ENCODE measurements at places on chromosomes 3 and 15.

DNA sequence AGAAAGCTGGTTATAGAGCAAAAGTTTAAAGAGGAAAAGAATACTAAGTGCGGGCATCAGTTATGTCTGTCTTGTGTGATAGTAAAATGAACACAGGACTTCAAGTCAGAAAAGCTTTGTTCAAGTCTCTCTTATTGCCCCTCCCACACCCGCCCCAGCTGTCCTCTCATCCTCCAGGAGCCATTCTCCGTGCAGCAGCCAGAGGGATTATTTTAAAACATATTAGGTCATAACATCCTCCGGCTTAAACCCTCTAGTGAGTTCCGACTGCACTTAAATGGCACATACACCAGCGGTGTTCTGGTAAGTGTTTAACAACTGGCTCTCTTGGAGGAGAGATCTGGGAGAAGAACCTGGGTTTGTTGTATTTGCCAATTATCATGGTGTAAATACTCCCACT is 104.8 kb upstream of the TNFAIP8L3 start:
- no peak overlapping the region for H3K27ac ChIP-seq
- peaks cover 28% of the 10 kb centered on the region for H3K27me3 ChIP-seq
- no peak for DNase-seq
- no peaks in the 10 kb centered on the region for H3K4me1 ChIP-seq
- no peaks in the 10 kb centered on the region for H3K36me3 ChIP-seq

GRCh38 chr3:135528413-135529015 is 437.0 kb upstream of the PPP2R3A start:
- no peaks in the 10 kb centered on the region for H3K4me1 ChIP-seq
- DNase-seq = no peak
- H3K36me3 ChIP-seq = no peaks in the 10 kb centered on the region
- no peak overlapping the region for H3K27ac ChIP-seq
- no peaks in the 10 kb centered on the region for H3K27me3 ChIP-seq

DNA sequence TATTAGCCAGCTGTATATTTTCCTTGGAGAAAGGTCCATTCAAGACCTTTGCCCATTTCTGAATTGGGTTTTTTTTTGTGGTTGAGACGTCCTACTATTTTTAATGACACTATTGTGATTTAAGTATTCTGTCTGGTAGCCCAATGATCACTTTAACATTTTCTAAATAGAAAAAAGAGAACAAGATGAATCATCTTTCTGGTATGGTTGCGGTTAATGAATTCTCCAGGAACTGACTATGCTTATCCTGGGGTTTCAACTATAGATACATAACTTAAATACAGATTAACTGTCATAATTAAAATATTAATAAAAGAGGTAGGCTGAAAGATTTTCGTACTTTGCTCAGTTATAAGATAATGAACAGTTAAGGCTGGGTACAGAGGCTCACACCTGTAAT is 51.9 kb downstream of the PBRM1 start:
- DNase-seq = no peak
- no peak overlapping the region for H3K27ac ChIP-seq
- H3K27me3 ChIP-seq = no peaks in the 10 kb centered on the region
- no peak overlapping the region for H3K4me3 ChIP-seq
- H3K4me1 ChIP-seq = no peaks in the 10 kb centered on the region

DNA sequence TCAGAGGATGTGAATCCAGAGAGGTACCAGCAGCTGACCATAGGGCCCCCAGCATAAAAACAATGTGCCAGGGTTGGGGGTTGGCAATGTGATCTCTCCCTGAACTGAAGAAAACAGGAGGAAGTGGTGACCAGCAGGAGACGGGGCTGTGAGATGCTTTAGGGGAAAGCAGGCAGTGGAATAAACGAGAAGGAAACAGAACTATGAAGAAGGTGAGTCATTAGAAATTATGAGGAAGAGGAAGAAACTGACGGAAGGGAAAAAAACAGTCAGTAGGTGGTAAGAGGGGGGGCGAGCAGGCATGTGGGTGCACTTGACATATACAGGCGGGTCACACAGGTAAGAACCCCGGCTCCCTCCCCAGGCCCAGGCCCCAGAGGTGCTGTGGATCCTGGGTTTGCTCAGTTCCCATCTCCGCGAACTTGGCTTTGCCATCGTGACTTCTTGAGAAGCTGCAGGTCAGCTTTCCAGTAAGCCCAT is 42.2 kb upstream of the B3GNT5 start:
- H3K27ac ChIP-seq = peak overlapping the region; percentile 70
- peak; percentile 34 for DNase-seq
- peaks cover 33% of the 10 kb centered on the region for H3K36me3 ChIP-seq
- no peaks in the 10 kb centered on the region for H3K27me3 ChIP-seq
- peak overlapping the region; percentile 69 for H3K4me3 ChIP-seq

DNA sequence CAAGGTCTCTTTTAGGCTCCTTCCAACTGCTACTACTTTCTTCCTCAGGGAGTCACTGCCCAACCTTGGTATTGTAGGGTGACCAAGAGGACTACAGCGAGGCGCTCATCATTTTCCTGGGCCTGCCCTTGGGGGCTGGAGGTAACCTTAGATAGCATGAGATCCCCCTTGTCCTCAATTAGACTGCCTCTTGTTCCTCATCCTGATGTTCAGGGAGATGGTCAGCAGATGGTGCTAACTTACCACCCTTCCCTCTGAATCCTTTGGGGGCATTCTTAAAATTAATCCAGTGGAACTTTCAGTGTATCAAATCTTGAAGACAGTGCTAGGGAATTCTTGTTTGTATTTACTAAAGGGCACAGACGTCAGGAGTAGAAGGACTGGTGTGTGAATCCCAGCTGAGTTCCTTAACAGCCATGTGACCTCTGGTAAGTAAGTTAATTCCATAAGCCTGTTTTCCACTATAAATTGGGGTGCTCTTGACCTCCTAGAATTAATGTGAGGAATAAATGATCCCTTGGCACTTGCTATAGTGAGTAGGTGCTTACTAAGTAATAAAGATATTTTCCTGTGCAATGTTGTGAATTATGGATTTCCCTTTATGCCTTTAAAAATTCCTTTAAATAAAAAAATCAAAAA is 4.1 kb upstream of the CLPX start:
- H3K4me1 ChIP-seq = peaks cover 6% of the 10 kb centered on the region
- no peaks in the 10 kb centered on the region for H3K36me3 ChIP-seq
- H3K27ac ChIP-seq = no peak overlapping the region
- no peak overlapping the region for H3K4me3 ChIP-seq
